ENCODE measurements at places on chromosomes 7 and 10. TPM values are rescaled to one million over a fixed set of nuclear protein-coding genes. Genes with fewer than 3 reads are reported as not detected.

ZPBP gene
- not detected for total RNA-seq

DLG5 gene
- total RNA-seq = 7.1 TPM

CHN2 gene
- total RNA-seq = 2.1 TPM

PSD gene
- total RNA-seq = 16.7 TPM

KAZALD1 gene
- total RNA-seq = not detected

AKR1D1 gene
- total RNA-seq = not detected

IL2RA gene
- total RNA-seq = 5.4 TPM

MICALL2 gene
- 2.2 TPM for total RNA-seq

TMEM273 gene
- 1.8 TPM for total RNA-seq

Data from CD4-positive, alpha-beta T cell (primary cell).